Left cardiac atrium (tissue), 4 donors: ENCODE measurements at places on chromosomes 13 and 19.

DNA sequence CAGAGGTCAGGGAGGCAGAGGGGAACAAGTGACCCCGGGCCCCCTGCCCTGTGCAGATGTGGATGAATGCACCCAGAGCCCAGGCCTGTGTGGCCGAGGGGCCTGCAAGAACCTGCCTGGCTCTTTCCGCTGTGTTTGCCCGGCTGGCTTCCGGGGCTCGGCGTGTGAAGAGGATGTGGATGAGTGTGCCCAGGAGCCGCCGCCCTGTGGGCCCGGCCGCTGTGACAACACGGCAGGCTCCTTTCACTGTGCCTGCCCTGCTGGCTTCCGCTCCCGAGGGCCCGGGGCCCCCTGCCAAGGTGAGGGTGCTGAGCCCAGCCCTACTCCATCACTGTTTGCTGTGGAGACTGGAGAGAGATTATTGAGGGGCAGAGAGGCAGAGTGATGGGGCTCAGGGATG lies 9.9 kb downstream of the LTBP4 start:
- DNase-seq: no peak

- DNase-seq: no peak
Observed at GRCh38 chr13:40580566-40581276, 85.7 kb downstream of the FOXO1 start.

DNA sequence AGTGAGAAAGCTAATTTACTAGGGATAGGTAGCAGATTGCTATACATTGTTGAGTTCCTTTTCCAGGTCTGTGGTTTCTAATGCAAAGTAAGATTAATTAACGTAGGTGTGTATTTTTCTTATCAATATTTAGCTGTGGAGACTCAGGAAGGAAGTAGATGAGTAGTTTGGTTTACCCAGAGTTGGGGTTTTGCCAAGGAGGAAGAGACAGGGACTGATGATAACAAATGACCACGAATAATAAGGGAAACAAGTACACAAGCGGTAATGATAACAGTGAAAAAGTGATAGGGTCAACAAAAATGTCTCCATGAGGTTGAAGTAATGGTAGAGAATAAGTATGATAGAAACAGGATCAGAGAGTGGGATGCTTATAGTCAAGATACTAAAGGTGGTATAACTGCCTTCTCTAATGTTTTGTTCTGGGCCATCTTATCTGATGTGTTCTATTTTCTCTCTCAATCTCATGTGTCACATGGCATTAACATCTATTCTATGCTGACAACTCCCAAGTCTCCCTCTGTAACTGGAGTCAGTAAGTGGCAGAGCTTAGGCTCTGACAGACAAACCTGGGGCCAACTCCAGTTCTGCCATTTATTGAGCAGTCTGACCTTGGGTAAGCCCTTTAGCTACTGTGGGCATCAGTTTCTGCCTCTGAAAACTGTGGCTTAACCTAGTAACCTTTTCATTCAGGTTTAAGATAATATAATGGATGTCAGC lies 8.8 kb downstream of the OBI1 start:
- no peak for DNase-seq

GRCh38 chr13:43245374-43245964 lies 222.1 kb downstream of the DNAJC15 start:
- DNase-seq: no peak

DNA sequence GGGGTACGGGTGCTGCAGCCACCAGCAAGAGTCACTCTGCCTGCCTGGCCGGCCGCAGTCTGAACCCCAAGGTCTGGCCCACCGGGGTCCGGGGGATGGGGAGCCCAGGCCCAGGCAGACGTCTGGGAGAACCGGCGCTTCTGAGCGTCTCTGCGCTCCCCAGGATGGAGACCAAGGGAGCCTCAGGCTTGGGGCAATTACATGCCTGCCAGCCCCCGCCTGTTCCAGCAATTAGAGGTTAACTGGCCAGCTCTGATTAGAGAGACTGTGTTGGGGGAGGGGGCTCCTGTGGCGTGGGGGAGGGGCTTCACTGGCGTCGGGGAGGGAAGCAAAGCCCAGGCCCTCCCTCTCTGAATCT lies 11.9 kb downstream of the MEIS3 start:
- no peak for DNase-seq
